CD8-positive, alpha-beta T cell (primary cell): ENCODE measurements at places on chromosomes 11 and 22.

- no peak for DNase-seq
Observed at GRCh38 chr11:638631-639331, 1.7 kb downstream of the DRD4 start.

- DNase-seq, result no peak
Observed at GRCh38 chr11:12706545-12707499, 32.6 kb downstream of the TEAD1 start.

- no peak for DNase-seq
Observed at GRCh38 chr11:105867742-105868141, 154.3 kb downstream of the MSANTD4 start.

GRCh38 chr22:44451016-44451415 lies 47.0 kb downstream of the RTL6 start:
- DNase-seq, result no peak

GRCh38 chr22:45164270-45165088 lies 754 bp downstream of the NUP50 start:
- DNase-seq, result peak; percentile 52

- DNase-seq, result no peak
Observed at GRCh38 chr11:65858681-65859087, 704 bp upstream of the CFL1 start.

DNA sequence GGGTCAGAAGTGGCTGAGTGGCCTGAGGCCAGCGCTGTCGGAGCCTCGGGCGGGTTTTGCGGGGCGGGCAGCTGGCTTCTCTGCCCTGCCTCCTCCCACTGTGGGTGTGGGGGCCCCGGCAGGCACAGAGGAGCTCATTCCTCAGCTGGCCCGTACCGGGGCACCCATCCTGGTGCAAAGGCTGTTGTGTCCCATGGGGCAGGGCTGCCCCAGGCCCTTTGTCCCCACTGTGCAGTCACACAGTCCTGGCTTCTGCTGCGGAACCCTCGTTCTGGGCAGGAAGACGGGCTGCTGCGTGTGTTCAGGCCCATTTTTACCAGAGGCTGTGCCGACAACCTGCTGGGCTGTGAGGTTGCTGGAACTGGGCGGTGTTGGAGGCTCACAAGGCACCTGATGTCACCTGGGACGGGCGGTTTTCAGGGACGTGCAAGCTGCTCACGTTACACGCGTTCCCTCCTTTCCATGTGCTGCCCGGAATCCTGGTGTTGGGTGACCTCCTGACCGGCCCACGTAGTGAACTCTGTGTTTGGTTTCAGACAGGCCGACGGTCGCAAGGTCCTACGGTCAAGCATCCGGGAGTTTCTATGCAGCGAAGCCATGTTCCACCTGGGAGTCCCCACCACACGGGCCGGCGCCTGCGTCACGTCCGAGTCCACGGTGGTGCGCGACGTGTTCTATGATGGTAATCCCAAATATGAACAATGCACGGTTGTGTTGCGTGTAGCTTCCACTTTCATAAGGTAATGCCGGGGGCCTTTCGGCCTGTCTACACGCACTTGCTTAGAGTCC lies 5.2 kb downstream of the SELENOO start:
- no peak for DNase-seq

- DNase-seq, result no peak
Observed at GRCh38 chr11:8758619-8759169, 76.1 kb downstream of the RPL27A start.

- DNase-seq, result no peak
Observed at GRCh38 chr22:48507171-48507570, 1320.5 kb downstream of the BRD1 start.
